ENCODE measurements at places on chromosomes 12 and 14.
A peak's percentile ranks its signal among the peaks of the same experiment; 100 is the strongest.

DNA sequence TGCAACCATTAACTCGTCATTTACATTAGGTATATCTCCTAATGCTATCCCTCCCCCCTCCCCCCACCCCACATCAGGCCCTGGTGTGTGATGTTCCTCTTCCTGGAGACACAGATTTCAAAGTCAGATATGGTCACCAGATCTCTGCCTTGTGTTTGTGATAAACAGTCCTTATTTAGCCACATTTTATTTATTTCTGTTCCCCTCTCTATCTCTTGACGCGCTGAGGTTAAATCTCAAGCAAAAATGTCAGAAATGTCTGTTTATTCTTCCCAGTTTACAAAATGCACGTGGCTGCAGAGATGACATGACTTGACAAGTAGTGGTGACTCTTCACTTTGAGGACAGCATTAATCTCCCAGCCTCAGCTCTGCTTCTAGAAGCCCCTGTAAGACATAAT lies 11.5 kb upstream of the RASSF3 start:
- no peak for DNase-seq

GRCh38 chr14:65943150-65943549 lies 530.6 kb downstream of the FUT8 start:
- DNase-seq, result no peak

DNA sequence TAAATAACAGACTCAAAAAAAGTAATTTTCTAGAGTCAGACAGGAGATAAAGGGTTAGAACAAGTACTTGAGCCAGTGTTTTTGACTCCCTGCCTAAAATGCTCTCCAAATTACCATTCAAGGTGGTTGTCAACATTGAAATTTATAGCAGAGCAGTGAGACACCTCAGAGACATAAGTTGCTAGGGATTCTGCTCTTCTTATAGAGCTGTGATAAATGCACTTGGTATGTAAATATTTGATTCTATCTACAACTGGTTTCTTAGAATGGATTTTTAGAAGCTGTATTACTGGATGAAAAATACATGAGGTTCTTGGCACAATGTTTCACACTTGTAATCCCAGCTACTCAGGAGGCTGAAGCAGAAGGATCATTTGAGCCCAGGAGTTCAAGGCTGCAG lies 83.9 kb upstream of the OSBPL8 start:
- no peak for DNase-seq

DNA sequence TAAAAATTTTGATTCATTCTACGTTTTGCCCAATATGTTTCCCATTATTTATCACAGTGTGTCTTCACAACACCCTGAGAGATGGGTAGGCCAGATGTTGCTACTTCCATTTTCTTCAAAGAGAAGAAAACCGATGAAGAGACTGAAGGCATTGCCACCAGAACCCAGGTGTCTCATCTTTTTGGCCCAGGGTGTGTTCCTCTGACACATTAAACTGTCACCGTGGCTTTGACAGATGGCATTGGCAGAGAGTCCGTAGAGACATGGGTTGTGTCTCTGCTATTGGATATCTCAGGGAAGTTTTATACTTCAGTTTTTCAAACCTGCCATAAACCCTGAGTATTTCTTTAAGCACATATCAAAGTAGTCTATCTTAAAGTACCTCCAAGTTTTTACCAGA lies 11.3 kb upstream of the NUDT4 start:
- no peak for DNase-seq

GRCh38 chr12:54749191-54749818 lies 101.1 kb upstream of the DCD start:
- DNase-seq, result no peak

DNA sequence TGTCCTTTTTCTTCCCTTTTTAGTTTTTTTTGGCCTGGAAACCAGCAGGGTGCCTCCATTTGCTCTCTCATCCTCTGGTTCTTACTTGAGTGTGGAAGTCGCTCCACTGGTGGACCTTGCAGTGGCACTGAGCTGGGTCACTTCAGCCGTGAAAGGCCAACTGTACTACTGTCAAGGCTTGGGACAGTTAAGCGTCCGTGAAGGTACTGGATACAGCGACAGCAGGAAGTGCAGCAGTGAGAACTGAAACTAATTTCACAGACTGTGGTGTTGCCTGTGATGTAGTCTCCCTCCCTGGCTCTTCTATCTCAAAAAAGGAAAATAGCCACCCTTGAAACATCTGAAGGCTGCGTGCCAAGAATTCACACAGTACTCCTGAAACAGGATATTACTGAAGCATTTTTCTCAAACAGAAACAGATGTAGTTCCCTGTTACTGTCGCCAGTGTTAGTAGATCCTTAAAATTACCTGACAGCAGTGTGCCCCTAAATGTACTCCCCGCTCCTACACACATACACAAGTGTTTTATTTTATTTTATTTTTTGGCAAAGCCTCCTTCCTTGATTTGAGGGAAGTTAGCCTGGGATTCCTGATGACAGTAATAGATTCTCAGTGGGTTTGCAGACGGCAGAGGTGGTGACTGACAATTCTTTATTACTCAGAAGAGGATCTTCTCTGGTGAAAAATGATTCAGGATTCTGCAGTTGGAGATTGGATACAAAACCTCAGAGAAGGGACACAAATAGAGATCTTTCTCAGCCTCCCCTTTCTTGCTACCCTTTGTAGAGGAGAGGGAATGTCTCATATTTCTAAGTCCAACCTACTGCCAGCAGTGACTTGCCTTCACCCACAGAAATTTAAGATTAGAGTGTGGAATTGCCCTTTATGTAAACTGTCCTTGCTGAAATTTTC lies 4.4 kb downstream of the SUSD6 start:
- peak; percentile 29 for DNase-seq

DNA sequence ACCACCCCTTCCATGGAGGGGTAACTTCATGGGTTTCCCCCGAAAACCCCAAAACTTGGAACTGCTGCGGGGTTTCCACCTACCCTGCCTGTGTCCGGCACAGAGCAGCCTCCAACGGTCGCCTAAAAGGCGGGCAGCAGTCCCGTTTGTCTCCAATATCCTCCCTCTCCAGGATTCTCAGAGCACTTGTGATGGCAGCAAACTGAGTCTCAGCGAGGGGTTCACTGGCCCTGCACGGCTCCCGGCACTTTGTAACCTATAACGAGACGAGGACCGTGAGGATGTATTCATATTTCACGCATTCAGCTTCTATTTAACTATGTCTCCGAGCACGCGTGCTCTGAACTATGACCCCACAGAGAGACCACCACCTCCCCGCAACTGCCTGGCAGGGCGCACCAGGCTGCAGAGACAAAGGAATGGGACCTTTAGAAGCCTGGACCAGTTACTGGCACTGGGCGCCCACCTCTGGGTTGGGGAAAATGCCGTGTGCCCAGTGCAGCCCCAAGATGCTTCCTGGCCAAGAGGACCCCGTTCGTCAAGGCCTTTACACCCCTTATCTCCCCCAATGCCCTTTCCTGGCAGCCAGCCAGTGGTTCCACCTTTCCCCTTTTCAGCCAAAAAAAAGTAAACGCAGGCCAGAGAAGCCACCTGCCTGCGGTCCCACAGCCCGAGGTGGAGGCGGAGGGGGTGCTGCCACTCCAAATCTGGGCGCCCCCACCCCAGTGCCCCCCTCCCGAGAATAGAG lies 173.1 kb upstream of the RTL1 start:
- DNase-seq, result no peak

- no peak for DNase-seq
Observed at GRCh38 chr12:27077586-27077985, 4.8 kb downstream of the C12orf71 start.

- DNase-seq, result no peak
Observed at GRCh38 chr12:26318661-26319068, 123.3 kb downstream of the SSPN start.

GRCh38 chr12:43861840-43862150 lies 25.9 kb downstream of the TMEM117 start:
- no peak for DNase-seq

GRCh38 chr12:76530516-76530915 lies 29.1 kb downstream of the OSBPL8 start:
- DNase-seq, result no peak

- DNase-seq, result no peak
Observed at GRCh38 chr12:26608706-26609105, 224.3 kb downstream of the ITPR2 start.

DNA sequence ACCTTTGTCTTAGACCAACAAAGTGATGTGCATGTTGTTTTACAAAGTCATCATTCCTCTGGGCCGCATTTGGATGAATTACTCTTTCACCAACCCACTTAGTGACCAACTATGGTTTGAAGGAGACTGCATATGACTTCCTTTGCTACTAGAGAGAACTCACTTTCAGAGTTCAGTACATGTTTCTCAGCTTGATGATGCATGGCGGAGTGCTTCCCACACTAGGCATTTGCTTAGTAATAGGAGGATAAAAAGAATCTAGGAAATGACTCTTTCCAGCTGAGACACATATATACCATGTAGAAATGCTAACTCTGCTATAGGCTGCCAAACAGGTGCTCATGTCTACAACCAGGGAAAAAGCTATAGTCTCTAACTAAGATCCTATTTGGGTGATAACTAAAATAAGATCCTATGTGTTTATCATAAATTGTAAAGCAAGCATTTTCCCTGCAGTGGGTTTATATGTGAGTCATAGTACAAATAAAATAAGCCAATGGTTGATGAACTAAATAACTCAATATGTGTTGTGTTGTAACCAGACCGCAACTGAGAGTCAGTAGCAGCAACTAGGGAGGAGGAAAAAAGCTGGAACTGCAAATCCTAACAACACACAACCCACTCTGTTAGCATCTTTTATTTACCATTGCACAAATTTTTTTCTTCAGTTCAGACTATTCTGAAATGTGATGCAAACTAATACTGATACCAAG lies 87.2 kb downstream of the TSPAN8 start:
- no peak for DNase-seq

DNA sequence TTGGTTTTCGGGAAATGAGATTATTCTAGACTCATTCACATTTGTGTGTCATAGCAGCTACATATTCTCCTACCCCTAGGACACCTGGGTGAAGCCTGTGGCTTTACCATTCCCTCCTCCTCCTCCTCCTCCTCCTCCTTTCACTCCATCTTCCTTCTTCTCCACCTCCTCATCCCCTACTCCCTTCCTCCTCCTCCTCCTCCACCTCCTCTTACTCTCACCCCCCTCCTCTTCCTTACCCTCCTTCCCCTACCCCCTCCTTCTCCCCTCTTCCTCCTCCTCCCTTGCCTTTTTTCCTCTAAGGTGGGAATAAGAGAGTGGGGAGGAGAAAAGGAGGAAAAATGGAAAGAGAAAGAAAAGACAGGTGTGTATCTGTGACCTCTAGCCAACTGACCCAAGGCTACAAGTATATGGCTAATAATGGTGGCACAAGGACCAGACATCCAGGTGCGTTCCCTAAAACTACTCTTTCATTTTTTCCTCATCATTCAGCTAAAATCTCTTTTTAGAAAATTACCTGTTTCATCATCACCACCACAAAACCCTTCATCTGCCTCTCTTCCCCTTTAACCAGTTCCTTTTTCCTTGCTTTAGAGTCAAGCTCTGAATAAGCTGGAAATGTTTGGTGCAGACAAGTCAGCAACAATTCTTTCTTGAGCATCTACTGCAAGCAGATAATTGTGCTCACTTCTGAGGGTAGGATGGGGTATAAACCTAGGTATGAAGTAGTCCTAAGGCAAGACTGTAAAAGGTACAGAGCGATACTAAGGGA lies 149.8 kb upstream of the FOXN3 start:
- no peak for DNase-seq

DNA sequence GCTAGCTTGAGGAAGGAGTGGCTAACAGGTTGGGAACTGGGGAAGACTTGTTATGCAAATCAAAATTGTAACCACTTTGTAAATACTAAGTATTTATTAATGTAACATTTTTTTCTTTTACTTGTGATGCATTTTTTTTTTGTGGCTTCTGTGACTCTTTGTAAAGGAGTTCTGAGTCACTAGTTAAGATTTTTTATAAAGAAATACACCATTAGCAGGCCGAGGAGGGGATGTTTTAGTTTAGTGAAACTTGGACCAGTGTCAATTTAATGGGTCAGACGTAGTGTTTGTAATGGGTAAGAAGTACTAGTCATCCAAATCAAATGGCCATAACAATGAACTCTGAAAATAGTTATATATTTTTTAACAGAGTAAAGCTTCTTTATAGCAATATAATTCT lies 43.1 kb downstream of the AKAP6 start:
- no peak for DNase-seq

GRCh38 chr12:21774358-21775132 lies at the start of gene KCNJ8:
KCNJ8 (minus strand) TSS chr12:21774706; CDS start chr12:21773616, 1,090 bp downstream.
- no peak for DNase-seq

GRCh38 chr12:1047898-1048660 lies 57.1 kb downstream of the ERC1 start:
- DNase-seq, result no peak

DNA sequence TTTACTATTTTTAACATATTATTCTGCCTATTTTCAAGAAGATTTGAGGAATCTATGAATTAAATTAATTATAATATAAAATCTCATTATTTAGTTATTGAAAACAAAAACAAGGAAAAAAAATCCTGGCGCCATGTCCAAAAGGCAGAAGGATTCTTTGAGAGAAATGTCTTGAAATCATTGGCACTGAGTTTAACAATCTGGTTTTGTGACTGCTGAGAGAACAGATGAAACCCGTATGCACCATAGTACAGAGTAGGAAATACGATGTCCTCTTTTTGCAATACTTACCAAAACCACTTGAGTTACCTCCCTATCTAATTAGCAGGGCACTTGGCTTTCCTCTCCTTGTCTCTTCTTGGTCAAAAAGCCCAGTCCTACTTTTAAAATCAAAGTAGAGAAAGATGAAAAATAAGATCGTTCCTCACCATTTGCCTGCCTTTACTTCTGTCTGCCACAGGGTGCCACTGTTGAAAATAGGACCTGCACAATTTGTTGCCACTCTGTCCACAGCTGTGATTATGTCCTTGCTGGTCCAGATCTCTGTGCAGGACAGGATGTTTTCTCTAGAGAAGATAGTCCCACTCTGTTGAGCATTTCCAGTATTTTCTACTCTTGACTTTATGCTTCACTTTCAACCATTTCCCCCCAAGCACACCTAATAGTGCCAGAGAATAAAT lies 179.7 kb downstream of the PDZRN4 start:
- no peak for DNase-seq

DNA sequence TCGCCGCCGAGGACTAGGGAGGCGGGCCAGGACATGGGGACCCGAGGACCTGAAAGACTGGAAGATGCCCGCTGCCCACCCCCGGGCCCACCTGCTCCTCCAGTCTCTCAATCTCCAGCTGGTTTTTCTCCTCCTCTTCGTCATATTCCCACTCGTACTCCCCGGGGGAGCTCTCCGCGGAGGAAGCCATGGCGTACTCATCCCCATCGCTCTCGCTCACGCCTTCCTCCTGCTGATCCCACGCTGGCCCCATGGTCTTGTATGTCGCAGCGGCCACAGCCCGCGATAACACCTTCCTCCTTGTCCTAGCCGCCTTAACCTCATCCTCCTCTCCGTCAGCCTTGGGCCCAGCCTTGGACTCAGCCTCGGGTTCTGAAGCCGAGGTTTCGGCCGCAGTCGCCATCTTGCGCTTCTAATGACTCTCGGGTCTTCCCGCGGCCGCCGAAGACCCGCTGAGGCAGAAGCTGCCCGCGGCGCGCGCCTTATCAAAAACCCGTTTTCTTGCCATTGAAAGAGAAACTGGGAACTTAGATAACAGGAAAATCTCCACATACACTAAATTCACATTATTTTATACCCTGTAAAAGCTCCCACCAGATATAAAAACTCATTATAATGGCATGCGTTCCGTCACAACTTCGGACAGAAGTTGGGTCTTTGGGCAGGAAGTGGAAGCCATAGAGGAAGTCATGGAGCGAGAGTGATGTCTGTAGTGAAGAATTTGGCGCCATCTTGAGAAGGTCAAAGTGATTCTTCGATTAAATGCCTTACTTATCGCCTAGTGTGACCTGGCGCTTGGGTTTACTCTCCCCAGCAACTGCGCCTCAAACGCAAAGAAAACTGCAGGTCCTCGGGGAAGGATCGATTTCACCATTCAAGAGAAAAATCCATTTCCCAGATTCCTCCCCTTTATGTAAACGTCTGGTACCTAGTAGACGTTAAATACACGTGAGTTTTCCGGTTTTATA lies at the start of gene SART3:
SART3 (minus strand) TSS at position 422 of the 968 bp plus-strand sequence; CDS start at position 403, 19 bp downstream.
- DNase-seq, result peak; percentile 72
